Esophagus muscularis mucosa (tissue), 4 donors: ENCODE measurements at places on chromosomes 4 and X.
A peak's percentile ranks its signal among the peaks of the same experiment; 100 is the strongest.

DNA sequence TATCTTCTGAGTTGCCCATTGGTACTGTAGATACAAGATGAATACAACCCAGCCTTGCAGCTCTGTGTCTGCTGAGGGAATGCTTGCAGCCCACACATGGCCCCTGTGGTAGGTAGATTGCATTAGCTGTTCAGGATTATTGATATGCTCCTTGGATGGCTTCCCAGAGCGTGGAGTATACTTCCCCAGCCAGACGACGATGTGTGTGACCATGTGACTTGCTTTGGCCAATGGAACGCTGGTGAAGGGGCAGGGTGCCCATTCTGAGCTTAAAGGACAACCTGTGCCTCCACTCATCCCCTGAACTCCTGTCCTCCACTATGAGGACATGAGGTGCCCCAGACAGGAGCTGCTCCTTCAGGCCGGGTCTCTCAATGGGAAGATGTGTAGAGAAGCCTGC lies 23.9 kb upstream of the FGFBP2 start:
- DNase-seq = no peak

DNA sequence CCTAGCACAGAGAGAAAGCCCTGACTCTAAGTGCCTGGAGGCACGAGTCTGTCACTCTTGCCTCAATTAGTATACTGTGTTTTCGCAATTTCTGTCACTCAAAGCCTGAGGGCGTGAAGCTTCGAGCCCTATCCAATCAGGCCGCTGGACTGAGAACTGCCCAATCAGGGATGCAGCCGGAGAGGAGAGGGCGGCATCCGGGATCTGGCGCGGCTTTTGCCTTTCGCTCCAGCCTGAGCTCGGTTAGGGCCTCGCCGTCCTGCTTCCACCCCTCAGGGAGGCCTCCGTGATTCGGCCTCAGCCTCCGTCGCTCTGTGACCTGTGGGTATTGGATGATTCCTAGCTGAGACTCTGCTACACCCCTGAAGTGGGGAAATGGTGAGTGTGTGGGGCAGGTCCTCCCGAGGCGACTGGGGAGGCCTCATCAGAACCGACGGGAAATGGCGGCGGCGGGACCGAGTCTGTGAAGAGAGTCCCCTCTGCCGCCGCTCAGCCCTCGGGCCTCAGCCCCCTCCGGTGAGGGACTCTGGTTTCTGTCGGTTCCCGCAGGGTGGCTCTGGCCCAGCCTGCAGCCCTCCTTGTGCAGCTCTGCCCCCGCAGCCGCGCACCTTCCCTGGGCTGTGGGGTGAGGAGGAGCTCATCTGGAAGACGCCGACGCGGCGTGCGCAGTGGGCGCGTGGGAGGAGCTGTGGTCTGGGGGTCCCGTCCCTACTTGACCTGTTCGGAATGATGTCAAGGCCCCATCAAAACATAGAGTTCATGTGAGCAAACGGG lies 48.5 kb downstream of the ZNF141 start:
- no peak for DNase-seq

DNA sequence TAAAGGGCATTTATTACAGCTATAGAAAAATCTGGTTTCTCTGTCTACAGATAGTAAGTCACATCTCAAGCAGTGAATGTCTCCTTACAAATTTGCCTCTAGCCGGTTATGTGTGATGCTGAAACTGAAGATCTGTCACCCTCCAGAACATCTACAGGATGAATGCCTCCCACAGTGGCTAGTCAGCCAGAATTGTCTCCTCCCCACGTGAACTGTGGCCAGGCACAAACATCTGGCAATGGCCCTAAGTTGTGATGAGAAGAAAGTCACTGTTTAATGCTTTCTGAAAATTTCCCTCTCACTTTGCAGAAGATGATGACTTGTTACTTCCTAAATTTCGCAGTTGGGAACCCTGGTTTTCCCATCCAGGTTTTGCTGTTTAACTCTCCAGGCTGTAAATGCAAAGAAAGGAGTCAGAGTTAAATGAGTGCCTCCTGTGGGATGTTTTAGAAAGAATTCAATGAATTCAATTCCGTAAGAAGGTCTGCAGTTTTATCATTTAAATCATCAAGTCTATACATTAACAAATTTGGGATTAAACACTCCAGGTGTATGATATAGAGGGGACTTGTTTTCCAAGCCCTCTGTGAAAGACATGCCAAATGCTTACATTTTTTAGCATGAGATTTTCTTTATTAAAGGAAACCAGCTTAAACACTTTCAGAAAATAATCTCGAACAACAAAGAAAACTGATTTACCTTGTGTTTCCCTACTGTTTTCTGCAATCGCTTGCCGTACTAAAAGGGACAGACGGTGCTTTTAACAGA lies 55.4 kb upstream of the TLR3 start:
- DNase-seq = peak; percentile 42

- DNase-seq = no peak
Observed at GRCh38 chr4:147548256-147548655, 67.4 kb downstream of the EDNRA start.

DNA sequence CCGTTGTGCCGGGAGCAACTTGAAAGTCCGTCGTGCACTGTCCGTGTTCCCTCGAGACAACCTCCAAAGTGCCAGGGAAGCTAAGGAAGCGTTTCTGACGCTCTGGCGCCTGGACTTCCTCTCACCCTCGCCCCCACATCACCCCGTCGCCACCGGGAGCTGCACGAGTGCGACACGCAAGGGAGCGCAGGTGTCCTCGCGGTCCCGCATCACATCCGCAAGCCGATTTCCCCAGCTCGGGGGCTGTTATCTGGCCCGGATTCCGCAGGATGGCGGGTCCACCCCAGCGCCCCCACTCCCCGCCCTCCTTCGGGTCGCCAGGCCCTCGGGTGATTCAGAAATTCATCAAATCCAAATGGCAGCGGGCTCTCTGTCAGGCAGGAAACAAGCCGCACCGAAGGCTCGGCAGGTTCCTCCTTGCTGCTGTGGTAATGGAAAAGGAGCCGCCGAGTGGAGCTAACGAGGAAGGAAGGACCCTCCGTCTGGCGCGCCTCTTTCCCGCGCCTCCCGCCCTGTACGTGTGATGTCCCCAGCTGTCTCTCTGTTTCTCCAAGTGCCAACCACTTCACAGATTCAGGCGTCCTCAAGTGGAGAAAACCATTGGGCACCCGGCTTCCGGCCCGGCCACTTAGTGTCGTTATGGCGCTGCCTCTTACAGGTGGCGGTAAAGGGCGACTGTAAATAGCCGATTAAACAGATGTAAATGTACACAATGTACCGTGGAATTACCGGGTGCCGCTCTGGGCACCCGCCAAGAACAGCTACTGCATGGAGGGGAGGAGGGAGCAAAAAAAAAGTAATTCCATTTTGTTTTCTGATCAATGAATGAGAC lies 921 bp upstream of the SETD7 start:
- no peak for DNase-seq

- DNase-seq = no peak
Observed at GRCh38 chr4:147847751-147848590, 116.1 kb downstream of the ARHGAP10 start.

DNA sequence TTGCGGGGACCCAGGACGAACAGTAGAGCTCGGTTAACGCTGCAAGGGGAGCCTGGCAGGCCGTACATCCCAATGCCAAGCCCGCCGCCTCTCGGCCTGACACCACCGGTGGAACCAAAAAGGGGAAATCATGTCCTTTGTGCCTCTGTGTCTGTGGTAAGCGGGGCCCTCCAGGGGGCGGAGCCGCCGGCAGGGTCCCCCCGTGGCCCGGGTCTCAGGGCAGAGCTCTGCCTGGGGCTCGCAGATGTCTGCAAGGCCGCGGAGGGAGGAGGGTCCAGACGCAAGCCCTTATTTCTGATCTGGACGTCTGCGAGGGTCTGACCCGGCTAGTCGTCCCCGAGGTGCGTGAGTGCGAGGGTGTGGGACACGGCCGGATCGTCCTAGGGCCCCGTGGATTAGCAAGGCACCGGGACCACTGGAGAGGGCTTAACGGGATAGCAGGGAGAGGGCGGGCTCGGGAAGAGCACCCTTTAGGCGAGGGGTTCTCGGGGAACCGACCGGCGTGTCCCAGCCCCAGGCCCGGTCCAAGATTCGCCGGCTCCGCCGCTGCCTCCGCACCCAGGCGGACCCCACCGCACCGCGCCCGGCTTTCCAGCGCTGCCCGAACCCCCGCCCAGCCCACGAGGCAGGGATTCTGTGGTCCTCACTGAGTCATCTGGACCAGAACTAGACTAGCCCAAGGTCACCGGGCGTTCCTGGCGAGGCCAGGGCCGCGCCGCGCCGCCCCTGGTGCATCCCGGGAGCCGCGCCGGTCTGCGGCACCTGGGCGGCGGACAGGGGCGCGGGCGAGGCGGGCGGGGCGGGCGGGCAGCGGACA lies 863 bp upstream of the FAM193A start:
- DNase-seq = no peak

DNA sequence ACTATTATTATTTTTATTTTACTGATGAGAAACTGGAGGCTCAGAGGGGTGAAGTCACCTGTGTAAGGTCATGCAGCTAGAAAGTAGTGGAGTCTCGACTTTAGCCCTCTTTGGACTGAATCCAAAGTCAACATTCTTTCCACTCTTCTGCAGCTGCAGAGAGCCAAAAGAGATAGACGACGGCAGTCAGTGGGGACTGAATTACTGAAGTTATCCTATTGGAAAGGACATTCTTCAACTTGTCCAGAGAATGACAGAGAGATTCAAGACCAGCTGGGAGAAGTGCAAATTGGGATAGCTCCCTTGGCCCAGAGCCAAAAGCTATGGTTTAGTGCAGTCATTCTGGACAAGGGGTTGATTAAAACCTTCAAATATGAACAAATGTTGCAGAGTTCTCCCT lies 42.5 kb downstream of the VGLL1 start:
- no peak for DNase-seq

DNA sequence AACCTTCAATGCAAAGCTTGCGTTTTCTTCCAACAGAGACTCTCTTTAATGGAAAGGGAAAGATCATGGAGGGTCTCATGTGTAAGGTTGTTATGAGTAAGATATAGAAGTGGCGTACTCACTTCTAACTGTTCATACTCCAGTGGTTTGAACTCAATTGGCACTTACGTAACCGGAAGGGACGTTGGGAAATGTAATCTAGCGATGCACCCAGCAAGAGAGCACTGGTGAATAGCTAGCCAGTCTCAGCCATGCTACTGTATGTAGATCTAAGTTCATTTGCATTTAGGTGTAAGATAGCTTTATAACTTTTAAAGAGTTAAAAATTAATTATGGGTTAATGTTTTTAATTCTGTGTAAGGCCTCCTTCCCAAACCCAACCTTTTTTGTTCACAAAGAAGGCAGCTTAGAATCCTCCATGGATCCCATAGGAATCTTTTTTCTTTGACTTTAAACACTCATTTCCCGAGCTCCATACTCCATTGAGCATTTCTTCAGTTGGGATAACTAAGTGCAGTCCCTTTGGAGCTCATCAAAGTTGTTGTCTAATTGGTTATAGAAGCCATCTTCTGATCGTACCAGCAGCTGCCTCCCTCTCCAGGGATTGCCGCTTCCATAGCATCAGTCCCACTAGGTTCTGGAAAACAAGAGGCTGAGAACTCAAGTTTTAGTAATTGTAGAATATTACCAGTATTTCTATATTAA lies 191.1 kb downstream of the RAPGEF2 start:
- no peak for DNase-seq

DNA sequence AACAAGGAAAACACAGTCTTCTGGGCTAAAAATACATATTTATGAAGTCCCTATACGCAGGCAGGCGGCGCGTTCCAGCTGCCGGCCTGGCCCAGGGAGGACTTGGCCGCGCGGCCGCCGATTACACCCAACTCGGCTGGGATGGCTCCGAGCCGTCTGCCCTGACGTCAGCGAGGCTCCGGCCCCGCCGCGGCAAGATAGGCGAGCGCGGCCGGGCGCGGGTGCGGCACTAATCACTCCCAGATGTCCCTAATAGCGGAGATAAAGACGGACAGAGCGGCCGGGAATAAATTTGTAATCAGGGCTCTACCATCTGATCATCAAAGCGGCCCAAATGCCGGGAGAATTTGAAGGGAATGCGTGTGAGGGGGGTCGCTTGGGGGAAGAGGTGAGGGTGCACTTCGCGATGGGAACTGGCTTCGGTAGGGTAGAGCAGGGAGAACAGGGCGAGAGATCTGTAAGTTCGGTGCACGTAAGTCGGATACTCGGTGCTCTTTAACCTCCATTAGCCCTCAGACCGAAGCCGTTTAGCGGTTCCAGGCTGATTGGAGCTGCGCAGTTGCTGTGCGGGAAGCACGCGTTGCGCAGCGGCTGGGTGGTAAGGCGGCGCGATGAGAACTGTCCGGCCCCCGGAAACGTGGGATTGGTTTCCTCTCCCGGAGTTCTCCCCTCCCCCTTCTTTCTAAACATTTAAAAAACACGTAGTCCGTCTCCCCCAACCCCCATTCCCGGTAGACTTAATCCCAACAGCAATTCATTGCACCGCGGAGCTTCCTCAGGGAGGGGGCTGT lies 7.7 kb downstream of the HAND2 start:
- peak; percentile 93 for DNase-seq

DNA sequence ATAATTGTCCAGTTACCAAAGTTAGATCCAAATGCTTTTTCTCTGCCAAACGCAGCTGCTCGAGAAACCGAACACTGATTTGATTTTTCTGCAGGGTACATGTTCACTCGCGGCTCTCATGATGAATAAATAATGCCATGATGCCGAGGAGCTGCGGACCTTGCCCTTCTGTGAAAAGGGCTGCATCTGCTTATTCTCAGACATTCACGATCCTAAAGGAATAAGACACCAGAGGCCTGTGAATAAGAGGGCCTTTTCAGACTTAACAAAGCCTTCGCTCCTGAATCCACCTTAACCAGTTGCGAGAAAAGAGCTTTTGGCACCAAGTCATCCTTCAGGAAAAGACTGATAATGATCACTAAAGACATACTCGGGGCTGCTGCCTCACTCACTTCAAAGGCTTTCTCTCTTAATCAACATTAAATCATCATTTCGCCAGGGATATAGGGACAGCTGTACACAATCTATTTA lies 147.5 kb downstream of the FBXO8 start:
- DNase-seq = no peak

DNA sequence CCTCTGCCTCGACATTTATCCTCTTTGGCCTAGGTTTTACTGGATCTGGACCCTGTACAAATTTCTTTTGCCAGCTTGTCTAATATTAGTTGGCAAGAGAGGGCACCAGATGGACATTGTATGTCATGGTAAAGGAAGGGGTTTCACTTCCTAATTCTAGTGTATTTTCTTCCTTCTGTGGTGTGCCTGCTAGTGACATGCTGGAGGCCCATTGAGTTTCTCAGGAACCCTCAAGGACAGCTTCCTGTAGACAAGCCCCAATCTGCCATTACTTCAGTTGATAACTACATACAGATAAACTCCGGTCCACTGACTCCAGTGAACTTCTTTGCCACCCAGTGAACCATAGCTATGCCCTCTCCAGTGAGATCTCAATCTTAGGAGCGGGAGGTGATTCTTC lies 116.9 kb downstream of the STPG2 start:
- DNase-seq = no peak

DNA sequence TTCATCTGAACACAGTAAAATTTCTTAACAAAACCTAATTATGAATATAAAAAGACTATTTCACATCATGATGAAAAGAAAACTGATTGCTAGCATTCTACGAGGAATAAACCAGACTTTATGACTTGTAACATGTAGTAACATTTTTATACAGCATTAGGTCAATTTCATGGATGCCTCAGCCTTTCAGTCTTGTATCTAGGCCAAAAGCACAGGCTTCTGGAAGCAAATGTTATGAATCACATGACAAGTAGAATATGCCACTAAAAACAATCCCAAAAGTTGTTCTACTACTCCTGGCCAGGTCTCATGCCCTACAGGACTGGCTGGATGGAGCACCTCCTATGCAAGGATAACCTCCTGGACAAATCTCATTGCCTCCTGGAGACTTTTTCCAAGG lies 101.2 kb downstream of the ARHGAP6 start:
- no peak for DNase-seq

GRCh38 chr4:24112466-24112865 lies 222.6 kb upstream of the PPARGC1A start:
- DNase-seq = no peak

- DNase-seq = no peak
Observed at GRCh38 chrX:49191574-49192011, 5.4 kb upstream of the PRICKLE3 start.
